ENCODE measurements at places on chromosomes 6 and 20.

GRCh38 chr6:158666628-158667359, 16.9 kb downstream of the SYTL3 start:
- DNase-seq, result no peak

DNA sequence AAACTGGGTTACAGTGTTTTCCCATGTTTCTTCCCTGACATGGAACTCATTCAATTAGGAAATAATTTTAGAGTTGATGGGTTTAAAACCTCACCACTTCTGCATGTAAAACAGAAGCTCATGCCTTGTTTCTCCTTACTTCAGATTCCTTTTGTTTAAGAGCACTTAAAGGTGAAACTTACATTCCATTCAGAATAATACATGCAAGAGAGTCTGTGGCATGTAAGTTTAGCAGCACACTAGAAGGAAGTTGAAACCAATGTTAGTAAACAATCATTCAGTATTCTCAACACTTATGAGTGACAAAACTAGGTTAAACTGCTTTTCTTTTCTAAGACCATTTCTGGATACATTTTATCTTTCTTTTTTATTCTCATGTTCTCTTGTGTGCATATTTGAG, 495.6 kb upstream of the PTCHD4 start:
- no peak for DNase-seq

- DNase-seq, result peak; percentile 27
Observed at GRCh38 chr6:112539355-112539754, 192.2 kb downstream of the RFPL4B start.

- peak; percentile 33 for DNase-seq
Observed at GRCh38 chr6:101626269-101626668, 232.8 kb downstream of the GRIK2 start.

DNA sequence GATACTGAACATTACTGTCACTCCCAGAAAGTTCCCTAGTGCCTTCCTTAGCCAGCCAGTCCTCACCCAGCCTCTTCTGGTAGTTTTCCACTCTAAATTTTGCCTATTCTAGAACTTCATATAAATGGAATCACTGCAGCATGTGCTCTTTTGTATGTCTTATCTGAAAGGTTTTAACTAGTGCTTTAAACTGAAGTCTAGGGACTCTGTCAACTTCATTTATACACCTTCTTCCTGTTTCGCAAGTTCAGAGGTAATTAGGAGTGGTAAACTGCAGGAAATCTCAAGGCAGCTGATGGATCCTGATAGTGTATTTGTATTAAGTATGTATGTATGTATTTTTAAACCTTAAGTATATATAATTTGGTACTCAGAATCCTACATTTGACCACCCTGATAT, 94.3 kb downstream of the TCP11 start:
- no peak for DNase-seq

GRCh38 chr20:48774696-48775095, 53.1 kb downstream of the PREX1 start:
- no peak for DNase-seq

- no peak for DNase-seq
Observed at GRCh38 chr6:36727505-36728021, 29.9 kb downstream of the RAB44 start.

DNA sequence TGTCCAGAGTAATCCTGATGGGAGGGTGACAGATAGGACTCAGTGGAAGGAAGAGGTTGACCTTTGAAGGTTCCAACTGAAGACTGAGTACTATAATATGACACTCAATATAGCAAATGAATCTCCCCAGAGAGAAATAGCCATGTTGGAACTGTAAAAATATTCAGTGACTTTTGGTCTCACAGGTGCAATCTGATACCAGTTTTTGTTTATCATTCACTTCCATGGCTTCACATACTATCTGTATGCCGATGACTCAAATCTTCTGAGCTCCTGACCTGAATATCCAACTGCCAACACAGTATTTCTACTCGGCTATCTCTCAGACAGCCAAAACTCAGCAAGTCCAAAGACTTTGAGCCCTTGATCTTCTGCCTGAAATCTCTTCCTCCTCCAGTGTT, 21.8 kb upstream of the PKHD1 start:
- DNase-seq, result no peak

DNA sequence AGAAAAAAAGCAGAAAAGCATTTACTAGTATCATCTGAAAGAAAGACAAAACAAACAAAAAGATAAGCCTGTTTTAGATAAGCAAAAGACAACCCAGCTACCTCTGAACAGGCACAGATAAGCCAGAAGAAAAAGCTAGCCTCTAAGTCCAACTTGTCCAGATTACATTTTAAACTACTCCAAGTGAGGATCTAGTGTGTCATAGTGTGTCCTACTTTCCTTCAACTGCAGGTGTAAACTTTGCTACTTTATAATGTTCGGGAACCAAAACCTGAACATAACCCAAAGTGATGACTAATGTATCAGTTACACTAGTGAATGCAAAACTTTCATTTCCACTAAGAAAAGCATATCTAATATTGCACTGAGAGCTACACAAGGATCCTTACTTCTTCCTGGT, 19.5 kb downstream of the ADNP start:
- DNase-seq, result no peak

DNA sequence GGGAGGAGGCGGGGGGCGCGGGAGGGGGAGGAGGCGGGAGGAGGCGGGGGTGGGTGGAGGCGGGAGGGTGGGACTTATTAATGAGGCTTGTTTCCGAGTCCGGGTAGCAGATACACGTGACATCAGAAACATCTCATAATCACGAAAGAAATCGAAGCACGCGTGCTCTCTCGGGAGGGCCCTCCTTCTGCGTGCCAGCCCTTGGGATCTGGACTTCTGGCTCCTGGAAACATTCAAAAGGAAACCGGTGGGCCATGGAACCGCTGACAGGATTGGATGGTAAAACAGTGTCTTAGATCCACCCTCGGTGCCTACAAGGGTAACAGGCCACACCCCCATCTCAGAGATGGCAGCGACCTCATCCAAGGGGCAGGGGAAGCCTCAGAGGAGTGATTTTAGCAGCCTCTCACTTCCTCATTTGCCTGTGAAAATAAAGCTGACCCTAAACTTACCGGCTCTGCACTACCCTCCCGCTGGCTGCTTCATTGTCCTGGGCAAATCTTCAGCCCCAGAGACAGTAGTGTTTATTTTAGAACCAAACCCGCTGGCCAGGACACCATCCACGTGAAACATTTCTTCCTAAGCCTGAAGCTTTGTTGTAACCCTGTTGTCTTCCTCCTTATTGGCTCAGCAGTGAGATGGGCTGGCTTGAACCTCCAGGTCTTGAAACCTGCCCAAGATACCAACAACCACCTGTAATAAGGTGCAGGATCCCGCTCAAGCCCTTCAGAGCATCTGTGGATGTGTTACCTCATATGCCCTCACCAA, 97.5 kb downstream of the PSMG4 start:
- peak; percentile 39 for DNase-seq

DNA sequence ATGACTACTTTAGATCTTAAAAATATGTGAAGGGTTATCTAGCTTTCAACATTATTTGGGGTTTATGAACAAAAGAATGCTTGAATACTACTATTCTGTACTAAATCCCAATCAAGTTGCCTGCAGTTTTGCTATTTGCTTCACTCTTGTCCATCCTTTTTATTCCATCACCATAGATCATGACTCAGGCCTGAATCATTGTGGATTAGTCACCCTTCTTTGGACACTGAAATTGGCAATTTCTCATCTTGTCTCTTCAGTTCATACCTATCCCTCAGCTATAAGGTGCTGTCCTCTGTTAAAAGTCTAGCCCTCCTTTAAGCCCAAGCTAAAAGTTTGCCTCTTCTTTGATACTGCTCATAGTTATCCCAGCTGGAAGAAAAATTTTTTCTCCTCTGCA, 199.1 kb downstream of the CENPW start:
- no peak for DNase-seq

DNA sequence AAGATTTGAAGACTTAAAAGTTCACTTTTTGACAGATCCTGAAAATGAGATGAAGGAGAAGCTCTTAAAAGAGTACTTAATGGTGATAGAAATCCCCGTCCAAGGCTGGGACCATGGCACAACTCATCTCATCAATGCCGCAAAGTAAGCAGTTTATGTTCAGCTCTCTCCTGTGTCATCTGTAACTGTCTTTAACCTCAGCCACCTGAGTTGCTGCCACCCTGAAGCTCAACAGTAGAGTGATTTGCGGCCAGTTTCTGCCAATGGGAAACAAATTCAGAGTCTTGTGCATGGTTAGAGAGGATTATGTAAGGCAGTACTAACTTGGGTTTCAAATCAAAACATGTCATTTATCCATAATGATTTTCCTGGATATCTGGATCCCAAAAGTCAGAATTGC, 10.1 kb downstream of the TNFAIP3 start:
- no peak for DNase-seq

DNA sequence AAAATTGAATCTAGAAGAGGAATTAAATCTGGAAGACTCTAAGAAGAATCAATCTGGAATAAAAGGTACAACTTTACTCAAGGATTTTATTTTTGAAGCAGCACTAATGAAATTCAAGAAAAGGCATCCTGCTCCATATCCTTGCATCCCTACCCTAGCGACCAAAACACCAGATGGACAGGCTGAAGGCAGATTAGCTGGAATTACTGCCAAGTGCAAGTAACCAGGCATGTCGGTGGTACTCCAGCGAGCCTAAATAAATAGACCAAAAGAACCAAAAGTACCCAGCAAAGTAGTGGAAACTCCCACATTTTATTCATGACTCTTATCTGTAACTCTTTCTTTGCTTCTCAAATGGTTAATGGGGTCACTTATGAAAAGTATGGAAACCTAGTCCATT, 21.0 kb downstream of the OPRM1 start:
- no peak for DNase-seq

DNA sequence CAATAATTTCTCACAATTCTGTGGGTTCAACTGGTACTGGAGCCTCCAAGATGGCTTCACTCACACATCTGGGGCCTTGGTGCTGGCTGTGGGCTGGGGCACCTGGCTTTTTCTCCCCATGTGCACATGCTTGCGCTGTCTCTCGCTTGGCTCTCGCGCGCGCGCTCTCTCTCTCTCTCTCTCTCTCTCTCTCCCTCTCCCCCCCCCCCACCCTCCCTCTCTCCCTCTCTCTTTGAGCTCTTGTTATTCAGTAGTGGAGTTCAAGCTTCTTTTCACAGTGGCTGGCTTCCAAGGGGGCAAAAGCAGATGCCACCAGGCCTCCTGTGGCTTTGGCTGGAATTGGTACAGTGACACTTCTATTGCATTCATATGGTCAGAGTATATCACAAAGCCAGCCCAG, 10.8 kb upstream of the TBCC start:
- DNase-seq, result no peak

DNA sequence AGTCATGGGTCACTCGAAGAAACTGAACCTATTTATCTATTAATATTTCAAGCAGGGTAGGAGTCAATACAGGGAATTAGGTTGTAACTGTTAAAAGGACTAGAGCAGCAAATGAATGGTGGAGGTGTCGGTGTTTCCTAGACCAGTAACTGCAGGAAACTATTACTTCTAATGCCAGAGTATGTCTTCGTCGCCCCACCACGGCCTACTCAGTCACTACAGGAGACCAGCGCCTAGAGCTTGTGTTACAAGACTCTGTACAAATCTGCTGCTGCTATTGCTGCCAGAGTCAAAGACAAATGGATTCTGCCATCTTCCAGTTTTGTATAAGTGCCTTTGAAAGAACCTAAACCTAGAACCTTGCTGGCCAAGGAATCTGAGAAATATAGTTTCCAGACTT, 343.9 kb downstream of the SOX4 start:
- no peak for DNase-seq

GRCh38 chr20:11791835-11792567, 125.7 kb upstream of the BTBD3 start:
- DNase-seq, result no peak

- no peak for DNase-seq
Observed at GRCh38 chr20:17648315-17648646, 33.8 kb downstream of the RRBP1 start.

- DNase-seq, result no peak
Observed at GRCh38 chr6:5481033-5481432, 219.7 kb downstream of the FARS2 start.

GRCh38 chr6:20692023-20692422, 157.8 kb downstream of the CDKAL1 start:
- no peak for DNase-seq

DNA sequence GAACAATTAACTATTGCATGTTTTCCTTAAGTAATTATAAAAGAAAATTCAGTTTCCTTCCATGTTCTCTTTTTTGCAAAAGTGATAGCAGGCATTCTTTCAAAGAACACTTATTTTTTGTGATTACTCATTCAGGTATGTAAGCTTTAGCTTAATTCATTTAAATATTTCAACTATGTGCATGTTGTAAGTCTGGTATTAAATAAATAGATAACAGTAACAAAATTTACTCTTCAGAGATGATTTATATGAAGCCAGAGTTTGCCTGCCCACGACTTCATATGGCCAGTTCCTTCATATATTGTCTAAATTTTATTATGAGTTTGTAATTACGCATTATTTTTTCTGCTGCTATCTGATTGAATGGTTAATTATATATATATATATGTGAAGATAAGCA, 110.9 kb downstream of the ADGRG6 start:
- no peak for DNase-seq

Data from BE2C (cell line).